ENCODE measurements at places on chromosomes 4 and X. TPM values are rescaled to one million over a fixed set of nuclear protein-coding genes. Genes with fewer than 3 reads are reported as not detected.

CEP44 gene
- 11.4 TPM for total RNA-seq

DCX gene
- not detected for total RNA-seq

GLRA2 gene
- not detected for total RNA-seq

RTL5 gene
- total RNA-seq: 1.5 TPM
